ENCODE measurements at places on chromosomes 6 and 20.

DNA sequence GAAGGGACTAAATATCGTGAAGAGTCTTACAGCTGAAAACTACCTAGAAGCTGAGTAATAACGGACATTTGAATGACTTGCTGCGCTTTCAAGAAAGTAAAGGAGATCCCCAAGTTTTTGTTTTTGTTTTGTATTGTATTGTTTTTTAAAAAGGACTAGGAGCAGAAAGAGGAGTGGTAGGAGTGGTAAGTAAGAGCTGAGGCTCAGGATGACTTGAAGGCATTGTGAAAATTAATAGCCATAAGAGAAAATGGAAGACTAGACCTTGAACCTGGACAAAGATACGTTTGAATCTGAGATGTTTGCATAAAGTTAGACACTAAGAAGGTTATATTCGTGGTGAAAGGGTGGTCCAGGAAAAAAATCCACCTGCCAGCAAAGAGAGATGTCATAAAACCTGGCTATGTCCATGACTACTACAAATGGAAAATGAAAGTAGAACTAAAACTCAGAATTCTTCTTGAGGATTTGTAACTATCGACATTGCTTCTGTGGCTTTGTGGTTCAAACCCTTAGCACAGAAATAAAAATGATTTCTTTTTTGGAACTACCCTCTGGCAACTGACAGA is 824.8 kb upstream of the FLRT3 start:
- DNase-seq = no peak

DNA sequence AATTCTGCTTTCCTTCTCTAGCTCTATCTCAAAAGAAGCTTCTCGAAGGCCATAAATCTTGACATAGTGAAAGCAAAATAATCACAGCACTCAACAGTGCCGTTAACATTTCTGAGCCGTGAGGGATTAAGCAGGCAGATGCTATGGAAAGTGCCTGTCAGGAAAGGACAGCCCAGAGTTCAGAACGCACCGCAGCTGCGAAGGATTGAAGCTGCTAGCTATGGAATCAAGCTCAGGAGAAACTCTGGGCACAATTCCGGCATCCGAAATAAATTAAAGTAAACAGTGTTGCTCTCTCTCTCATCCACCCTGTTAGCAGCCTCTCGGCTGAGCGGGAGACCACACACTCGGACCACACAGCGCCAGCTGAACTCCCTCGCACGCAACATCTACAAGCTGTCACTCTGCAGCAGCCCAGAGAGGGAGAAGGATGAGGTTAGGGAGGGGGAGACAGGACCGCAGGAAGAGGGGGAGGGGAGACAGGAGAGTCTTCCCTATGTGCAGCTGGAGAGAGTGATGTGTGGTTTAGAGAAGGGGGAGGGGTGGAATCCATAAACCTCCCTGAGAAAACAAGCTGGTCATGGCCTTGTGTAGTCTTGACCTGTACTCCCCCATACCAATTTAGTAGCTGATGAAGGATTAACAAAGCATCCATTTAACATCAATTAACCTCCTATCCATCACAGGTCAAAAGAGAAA is 9.0 kb downstream of the EXOC2 start:
- no peak for DNase-seq

DNA sequence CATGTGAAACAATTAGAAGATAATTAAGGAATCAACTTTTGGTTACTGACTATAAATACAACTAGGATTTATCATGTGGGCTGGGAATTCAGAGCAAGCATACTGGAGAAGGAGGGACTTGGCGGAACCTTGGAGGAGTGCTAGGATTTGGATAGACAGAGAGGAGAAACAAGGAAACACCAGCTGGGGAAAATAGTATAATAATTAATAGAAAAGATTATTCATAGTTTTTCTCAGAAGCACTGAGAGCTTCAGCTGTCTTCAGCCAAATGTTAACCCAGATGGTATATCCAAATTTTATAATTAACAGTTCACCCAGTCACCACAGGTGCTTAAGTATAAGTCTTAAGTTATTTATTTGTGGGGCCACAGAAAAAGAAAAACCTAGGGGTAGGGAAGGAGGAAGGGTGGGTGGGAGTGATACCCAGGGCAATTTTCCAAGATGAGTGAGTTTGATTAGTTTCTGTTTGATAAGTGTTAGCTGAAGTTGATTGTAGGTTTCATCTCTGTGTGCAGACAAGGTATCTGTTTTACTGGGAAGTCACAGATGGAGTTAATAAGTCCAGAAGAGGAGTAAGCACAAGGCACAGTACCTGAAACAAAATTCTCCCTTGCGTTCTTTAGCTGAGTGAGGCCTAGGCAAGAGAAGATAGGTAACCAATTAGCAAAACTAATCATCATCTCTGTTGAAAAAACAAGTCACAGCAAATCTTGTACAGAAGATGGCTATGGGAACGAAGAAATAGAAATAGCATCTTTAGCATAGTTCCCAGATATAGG is 175.5 kb downstream of the TFAP2B start:
- DNase-seq = no peak

GRCh38 chr20:5797843-5798462 is 47.8 kb downstream of the SHLD1 start:
- no peak for DNase-seq

GRCh38 chr6:135141728-135142127 is 39.4 kb upstream of the MYB start:
- no peak for DNase-seq

GRCh38 chr20:6142348-6142993 is 19.6 kb upstream of the FERMT1 start:
- DNase-seq = peak; percentile 63

DNA sequence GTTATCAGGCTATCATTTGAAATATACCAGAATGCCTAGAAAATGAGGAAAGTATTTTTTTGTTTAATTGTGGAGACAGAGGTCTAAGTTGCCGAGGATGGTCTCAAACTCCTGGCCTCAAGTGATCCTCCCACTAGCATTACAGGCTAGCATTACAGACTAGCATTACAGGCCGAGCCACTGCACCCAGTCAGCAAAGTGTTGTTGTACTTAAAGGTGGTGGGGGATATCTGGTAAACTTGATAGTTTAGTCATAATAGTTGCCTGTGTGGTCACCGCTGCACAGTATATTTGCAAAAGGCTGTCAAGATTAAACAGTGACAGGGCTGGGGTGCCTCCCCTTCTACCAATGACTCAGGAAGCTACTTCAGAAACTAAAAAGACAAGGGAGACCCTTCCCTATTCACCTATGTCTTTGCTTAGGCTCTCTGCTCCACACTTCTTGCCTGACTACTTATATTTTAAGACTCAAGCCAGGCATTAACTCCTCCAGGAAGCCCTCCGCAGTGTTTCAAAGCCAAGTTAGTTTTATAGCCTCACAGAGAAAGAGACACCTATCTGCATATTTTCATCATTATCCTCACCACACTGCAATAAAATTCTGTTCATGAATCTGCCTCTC is 3.1 kb upstream of the AKIRIN2 start:
- DNase-seq = peak; percentile 73

GRCh38 chr6:162710419-162710818 is 17.1 kb downstream of the PRKN start:
- DNase-seq = no peak

GRCh38 chr6:11363881-11364576 is 131.6 kb upstream of the NEDD9 start:
- DNase-seq = peak; percentile 88

DNA sequence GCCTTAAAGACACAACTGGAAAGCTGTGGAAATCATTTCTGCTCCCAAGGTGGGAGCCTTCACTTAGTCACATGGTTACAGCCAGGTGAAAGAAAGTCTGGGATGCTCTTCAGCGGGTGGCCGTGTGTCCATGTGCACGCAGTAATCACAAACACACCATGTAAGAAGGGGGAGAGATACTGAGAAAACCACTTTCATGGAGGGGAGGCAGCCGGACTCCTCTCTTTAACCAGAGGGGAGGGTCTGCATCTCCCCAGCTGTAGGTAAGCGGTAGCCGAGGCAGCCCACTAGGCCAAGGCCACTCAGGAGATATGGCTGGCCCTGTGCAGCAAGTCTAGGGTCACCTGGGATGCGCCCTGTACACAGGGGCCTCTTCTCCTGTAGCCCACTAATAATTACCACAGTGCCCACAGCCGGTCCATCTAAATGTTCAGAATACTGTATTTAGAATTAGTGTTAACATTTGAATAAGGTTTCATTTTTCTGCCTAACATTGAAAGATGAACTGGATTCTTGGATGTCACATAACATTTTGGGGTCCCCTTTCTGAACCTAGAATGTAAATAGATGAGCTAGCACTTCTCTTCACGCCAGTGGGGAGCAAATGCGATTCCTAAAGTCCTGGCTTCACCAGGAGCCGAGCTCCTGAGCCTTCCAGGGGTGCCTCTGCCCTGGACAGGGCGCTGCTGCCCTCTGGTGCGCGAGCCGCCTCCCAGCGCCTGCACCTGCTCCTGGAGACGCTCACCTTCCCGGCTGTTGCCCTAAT is 15.9 kb downstream of the GPR31 start:
- DNase-seq = peak; percentile 86

DNA sequence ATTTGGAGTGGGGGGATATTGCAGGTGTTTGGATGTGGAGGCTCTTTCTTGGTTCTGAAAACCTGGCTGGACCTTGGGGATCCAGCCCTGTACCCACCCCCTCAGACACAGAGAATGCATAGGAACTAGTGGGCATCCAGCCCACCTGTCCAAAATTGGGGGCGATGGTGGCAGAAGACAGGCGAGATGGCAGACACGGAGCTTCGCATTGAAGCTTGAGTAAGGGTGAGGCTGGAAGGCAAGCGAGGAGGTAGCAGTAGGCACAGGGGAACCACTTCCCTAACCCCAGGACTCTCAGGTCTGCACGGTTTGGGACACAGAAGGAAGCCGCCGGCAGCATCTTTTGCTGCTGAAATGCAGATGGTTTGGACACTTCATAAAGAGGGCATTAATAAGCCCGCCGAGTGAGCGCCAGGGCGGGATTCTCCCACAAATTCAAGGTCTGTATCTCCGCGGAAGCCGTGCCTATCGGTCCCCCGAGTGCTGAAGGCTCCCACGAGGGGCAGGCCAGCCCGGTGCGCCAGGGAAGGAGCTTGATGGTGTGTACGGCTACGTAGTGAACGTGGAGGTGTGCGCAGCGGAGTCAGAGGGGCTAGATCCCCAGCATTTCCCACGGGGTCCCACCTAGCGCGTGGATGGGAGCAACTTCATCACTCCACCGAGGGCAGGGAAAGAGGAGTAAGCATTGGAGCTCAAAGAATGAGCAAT is 1.6 kb upstream of the FOXA2 start:
- DNase-seq = no peak

- DNase-seq = no peak
Measured at GRCh38 chr6:49530141-49530776, 20.2 kb upstream of the C6orf141 start.

- DNase-seq = peak; percentile 14
Measured at GRCh38 chr6:73564578-73565345, 43.9 kb upstream of the EEF1A1 start.

DNA sequence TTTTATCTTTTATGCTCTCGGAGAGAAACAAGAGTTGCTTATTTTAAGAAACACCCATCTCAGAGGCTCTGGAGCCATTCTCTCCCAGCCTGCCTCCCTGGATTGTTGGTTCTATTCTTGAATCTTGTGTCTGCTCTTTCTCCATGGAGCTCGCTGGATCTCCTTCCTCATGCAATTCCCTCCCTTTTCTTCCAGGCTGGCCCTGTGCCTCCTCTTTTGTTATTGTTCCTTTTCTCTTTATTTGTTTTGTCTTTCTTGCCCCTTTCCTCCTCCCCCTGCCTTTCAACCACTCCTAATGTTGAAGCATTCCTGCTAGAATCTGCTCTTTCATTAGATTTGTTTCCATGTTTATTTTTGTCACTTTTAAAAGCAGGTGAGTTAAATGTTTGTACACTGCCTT is 76.5 kb downstream of the STMND1 start:
- no peak for DNase-seq

DNA sequence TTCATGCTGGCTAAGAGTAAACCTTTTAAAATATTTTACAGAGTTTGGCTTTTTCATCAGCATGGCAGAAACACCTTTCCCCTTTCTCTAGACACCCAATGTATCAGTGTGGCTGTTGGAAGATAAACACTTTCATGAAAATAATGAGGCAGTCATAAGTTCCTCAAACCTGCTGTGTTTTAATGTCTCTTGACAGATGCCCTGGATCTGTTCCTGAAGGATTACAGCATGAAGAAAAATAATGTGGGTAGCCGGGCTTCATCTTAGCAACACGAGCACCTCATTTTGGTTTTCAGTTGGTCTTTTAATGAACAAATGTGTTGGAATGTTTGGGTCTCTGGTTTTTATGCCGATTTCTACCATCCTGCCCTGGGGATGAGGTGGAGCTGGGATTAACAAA is 45.5 kb upstream of the UNC93A start:
- no peak for DNase-seq

- no peak for DNase-seq
Measured at GRCh38 chr6:43962458-43962857, 164.8 kb downstream of the MRPL14 start.

DNA sequence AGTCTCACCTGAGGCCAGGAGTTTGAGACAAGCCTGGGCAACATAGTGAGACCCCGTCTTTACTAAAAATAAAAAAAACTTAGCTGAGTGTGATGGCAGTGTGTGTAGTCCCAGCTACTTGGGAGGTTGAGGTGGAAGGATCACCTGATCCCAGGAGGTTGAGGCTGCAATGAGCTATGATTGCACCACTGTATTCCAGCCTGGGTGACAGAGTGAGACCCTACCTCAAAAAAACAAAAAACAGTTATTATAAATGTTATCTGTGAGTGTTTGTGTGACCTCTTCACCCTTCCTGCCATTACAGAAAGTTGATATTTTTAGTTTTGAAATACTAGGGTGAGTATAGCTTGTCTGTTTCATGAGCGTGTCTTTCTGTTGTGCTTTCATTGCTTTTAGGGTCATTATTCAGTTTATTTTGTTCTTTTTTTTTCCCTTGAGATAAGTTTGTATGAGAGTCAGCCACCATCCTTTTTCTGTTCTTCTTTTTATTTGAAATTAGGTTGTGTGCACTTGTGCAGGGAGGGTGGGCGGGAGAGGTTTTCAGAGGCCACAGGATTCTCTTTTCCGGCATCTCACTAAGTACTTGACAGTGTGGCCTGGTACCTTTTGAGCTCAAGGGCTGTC is 26.2 kb downstream of the CDYL start:
- no peak for DNase-seq

DNA sequence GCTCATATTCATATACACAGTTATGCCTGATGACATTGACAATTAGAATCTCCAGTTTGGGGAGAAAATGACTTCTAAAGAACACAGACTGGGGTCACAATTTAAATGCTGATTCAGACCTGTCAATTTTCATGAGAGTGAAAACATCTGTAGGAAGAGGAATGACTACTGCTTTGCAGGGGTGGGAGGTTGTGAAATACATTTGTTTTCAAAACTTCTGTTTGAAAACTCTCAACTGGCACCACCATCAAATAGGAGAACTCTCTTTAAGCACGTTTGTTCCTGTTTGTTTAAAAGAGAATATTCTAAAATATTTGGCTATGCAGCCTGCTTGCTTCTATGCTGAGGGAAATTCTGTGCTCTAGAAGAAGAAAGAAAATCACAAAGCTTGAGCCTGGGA is 50.8 kb upstream of the ADGRF5 start:
- no peak for DNase-seq
